ENCODE measurements at places on chromosomes 3 and 15.

- no peak for DNase-seq
These were observed 612.8 kb downstream of the MCTP2 start for GRCh38 chr15:94844198-94844537.

DNA sequence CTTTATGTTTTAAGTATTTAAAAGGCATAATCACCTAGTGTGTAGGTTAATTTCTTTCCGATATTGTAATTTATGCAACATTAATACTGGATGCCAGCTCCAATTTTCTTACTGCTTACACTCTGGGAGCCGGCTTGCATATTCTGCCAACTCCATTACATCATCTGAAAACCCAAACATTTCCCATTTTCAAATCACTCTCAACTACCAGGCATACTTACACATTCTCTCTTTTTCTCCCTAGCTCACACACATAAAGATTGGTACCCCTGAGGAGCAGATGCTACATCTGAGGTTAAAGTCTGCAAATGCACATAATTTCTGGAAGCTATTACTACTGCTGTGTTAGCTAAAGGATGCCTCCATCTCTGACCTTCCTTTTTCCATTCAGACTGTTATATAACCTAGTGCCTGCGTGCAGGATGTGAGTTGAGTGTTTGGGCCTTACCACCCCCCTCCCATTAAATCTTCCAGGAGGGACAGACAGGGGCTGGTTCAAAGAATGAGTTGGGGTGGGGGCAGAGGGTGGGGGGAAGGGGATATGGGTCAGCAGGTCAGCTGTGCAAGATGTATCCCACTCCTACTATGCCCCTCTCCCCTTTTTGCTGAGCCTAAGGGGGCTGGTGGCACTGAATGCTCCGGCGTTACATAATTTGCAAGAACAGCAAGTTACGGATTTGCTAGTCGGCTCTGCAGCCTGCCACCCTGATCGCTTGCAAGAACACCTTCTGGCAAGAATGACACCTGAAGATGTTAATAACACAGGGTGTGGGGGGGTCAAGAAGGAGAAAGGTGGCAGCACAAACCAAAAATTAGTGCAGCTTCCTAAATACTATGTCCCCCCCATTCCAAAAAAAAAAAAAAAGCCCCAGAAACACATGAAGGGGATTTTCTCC is 2.5 kb downstream of the RORA start:
- no peak for DNase-seq

DNA sequence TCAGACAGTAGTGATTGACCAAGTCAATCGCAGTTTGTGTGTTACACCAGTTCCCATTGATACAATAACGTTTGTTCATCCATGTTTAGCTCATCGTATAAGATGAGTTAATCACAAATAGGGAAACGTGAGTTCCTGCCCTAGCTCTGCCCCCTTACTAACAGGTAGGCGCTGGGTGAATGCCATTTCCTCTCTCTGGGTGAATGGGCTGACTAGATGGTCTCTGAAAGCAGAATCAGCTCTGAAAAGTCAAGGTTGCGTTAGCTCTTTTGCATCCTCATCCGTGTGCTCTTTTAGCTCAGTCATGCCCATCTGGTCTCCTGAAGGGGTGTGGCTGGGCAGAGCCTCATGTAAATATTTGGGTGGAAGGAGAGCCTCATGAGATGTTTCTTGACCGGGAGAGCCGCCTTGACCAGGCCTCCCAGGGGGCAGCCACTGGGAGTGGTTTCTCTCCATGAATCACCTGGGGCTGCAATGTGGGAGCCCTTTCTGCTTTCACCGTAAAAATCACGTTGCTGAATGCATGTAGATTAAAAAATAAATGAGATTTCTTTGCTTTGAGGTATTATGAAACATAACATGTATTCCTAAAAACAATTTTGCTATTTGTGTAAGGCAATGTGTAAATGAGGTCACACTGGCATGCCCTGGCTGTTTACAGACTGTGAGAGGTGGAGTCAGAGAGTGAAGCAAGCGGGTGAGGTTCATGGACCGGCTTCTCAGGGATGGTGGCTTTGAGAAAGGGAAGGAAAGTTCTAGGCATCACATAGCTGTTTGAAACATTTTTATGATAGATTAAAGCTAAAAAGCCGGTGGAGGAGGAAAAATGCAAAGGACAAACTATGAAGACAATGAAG is 108.4 kb upstream of the RASGRP1 start:
- no peak for DNase-seq

- DNase-seq: no peak
These were observed 11.2 kb downstream of the GCSAM start for GRCh38 chr3:112121577-112122547.

DNA sequence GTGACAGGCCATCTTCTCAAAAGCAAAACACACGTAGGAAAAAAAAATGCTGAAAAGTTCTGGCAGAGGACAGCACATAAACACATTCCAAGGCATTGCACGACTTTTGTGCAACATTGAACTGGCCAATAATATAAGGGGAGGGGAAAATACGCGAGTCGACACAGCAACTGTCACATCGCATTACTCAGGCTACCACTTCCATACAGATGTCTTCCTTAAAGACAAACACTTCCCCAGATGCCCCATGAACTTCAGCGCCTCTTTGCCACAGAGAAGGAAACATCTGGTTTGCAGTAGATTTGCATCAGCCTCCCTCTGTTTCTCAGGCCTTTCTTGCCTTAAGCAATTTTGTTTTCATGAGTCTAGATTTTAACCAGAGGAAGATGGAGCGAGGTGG is 144.4 kb upstream of the IGF1R start:
- peak; percentile 32 for DNase-seq

- DNase-seq: peak; percentile 60
These were observed 407.2 kb upstream of the TGFBR2 start for GRCh38 chr3:30199096-30199759.

- no peak for DNase-seq
These were observed 22.2 kb downstream of the SEMA3G start for GRCh38 chr3:52422669-52423068.

GRCh38 chr15:28942046-28942445 is 56.3 kb downstream of the APBA2 start:
- DNase-seq: no peak

DNA sequence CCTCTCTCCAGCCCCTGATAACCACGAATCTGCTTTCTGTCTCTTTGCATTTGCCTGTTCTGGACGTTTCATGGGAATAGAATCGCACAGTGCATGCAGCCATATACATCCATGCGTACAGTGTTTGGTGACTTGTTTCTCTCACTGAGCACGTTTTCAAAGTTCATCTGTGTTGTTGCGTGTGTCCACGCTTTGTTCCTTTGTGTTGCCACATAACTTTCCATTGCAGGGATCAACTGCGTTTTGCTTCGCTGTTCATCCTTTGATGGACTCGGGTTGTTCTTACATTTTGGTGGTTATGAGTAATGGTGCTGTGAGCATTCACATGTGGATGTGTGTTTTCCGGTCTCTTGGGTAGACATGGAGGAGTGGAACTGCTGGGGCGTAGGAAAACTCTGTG is 56.4 kb upstream of the TAMM41 start:
- DNase-seq: no peak

- peak; percentile 38 for DNase-seq
These were observed 61.6 kb upstream of the CTDSPL start for GRCh38 chr3:37800022-37800551.

- no peak for DNase-seq
These were observed 24.6 kb upstream of the IL20RB start for GRCh38 chr3:136932978-136933772.

DNA sequence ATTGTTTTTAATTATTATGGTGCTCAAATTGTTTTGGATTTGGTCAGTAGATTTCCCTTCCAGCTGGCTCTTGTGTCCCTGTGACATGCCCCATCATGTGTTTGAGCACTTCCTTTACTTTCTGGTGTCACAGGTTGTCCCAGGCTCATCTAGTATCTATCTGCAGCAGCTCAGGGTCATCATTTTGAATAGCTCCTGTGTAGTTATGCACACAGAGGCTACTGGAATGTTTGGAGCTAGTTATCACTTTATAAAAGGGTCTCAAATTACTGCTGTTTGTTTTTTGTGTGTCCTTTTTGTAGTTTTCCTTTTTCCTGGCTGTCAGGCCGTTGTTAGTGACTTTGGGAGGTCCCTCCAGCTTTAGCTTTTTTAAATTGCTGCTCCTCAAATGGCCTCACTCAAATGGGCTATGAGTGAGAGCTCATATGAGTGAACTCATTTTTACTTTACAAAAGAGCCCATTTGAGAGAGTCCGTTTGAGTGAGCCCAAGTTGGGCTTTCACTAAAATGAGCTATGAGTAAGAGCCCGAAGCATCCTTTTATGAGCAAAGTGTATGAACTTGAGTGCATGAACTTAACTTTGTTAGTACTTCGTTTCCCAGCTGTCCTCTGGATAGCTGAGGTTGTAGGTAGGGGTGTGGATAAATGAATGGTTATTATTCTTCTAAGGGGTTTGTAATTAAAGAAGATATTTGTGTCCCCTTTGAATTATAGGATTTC is 43.8 kb downstream of the SQOR start:
- DNase-seq: no peak

DNA sequence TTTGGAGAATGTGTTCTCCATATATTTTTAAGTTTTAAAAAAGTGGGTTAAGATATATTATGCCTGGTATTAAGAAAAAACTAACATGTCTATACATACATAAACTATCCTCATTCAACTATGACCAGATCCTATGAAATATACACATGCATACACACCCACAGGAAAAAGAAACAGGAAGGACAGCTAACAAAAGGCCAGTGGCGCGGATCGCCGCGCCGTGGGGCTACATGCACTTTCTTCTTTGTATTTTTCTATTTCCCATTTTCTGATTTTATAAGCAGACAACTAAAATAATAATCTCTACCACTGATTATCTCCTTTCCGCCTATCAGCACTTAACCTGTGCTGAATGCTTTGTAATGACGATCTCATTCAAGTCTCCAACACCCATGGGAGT is 160.1 kb downstream of the OR4M2 start:
- no peak for DNase-seq

GRCh38 chr15:78147566-78147965 is 1.6 kb upstream of the IDH3A start:
- DNase-seq: no peak

GRCh38 chr3:185813691-185814215 is 11.1 kb downstream of the IGF2BP2 start:
- DNase-seq: peak; percentile 97

DNA sequence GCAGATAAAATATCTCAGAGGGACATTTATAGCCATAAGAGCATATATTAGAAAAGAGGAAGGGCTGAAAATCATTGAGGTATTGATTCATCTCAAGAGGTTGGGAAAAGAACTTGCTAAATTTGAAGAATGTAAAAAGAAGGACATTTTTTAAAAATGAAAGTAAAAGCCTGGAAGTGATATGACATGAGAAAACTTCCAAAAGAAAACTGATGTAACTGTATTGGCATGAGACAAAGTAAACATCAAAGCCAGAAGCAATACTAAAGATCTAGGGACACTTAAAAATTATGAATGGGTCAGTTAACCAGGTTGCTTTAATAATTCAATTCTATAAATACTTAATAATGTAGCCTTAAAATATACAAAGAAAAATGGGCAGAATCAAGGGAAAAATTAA is 31.9 kb downstream of the CEP63 start:
- peak; percentile 59 for DNase-seq

GRCh38 chr3:151178208-151178845 is 24.7 kb downstream of the GPR171 start:
- DNase-seq: no peak

DNA sequence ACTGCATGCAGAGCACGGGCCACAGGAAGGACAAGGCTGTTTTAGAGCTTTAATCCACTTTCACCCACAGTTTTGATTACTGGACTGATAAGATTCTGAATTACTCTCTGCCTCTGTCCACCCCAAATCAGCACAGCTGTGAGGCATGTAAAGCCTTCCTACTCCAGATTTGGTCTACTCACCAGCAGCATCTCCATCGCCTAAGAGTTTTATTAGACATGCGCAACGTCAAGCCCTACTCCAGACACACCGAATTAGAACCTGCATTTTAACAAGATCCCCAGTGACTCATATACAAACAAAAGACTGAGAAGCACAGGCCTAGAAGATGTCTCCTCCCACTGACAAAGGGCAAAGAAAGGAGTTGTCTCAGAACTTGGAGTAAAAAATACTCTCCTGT is 221.2 kb downstream of the TUSC7 start:
- DNase-seq: peak; percentile 2

DNA sequence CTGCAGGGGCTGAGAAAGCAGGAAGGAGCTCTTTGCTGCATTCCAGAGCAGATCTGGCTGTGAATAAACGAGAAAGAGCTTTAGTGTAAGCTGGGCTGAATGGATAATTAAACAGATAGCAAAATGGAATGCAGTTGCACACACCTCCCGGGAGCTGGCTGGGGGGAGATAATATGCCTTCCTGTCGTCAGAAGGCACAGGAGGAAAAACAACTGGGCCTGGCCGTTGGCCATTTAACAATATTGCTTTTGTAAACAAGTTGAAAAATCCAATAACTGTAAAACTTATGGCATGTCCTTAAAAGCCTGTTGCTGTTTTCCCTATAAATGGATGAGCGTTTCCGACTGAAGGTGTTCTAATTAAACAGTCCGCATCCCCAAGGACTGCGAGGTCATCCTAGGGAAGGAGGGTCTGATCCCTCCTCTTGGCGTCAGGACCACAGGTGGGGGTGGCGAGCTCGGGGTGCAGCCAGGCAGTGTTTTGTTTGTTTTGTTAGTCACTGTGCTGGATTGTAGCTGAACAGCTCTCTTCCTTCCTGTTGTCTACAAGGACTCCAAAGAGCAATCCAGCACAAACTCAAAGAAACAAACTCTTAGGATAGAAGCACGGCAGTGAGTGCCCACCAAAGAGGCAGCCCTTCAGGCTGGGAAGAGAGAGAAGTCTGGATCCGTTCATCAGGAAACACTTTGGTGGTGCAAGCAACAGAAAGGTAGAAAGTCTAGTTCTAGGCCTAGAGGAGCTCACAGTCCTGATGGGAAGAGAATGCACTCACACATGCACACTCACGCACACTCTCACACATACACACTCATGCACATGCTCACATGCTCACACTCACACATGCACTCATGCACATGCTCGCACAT is 133.4 kb upstream of the SMAD3 start:
- peak; percentile 72 for DNase-seq

DNA sequence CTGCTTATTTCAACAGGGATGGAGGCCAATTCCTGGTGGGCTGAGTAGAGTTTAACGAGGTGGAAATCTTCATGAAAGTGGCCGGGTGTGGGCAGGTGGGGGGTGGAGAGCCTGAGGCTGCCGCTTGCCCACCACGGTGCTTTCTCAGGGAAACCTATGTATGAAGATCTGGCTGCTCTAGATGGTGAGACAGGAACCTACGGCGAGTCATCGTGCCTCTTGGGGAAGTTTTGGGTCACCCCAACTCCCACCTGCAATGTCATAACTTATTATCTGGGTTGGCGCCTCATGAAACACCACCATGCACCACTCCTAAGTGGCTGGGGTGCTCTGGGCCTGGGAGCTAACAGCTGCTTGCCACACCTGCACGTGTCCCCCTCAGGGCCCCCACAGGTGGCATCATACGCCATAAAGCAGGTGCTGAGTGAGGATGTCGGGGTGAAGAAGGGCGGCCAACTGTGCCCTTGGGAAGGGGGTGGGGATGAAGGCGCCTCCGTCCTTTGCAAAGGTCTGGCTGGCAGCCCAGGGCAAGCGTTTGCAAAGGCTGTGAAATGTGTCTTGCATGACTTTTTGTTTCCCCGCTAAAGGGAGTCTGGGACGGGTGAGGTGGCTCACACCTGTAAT is 27.9 kb upstream of the SNRPA1 start:
- DNase-seq: no peak

Data from EL (cell line).